ENCODE measurements at places on chromosomes 12 and 14.

DNA sequence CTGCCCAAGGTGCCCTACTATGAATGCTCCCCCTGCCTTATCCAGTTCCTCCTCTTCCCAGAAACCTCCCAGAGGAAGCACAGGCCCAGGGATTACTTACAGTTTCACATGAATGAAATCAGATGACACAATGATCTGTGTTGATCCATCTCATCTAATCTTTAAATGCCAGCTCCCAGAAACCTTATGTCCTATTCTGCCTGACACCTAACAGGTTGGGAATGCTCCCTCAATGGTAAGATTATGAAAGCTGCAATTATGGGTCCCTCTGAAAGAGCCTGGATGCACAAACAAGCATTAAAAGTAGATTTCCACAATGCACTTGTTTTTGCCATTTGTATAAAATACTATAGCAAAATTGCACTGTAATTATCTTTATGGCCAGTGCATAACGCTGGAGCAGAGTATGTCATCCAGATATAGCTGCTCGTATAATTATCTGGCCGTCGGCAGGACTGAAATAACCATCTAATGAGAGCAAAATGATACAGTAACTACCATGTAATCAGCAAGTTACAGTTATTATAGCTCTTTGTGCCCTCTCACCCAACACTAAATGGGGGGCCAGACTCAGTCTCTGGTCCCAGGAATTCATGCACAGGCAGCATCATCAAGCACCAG, 4.4 kb upstream of the ZBTB39 start:
- no peak for DNase-seq

DNA sequence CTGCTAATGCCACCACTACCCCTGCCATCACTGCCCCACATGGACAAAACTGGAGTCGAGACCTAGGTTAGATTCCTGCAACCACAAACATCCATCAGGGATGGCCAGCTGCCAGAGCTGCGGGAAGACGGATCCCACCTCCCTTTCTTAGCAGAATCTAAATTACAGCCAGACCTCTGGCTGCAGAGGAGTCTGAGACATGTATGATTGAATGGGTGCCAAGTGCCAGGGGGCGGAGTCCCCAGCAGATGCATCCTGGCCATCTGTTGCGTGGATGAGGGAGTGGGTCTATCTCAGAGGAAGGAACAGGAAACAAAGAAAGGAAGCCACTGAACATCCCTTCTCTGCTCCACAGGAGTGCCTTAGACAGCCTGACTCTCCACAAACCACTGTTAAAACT, 7.1 kb upstream of the OAS2 start:
- DNase-seq: no peak

DNA sequence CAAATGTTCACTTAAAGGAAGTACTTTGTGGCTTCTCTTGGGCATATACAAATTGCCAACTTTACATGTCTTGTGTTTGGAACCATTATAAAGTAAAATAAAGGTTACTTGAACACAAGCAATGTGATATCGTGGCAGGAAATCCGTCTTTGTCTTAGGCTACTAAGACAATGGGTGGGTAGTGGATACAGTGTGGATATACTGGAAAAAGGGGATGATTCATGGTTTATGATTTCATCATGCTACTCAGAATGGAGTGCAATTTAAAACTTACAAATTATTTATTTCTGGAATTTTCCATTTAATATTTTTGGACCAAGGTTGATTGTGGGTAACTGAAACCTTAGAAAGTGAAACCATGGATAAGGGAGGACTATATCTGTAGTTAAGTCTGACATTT, 48.4 kb downstream of the MYRFL start:
- no peak for DNase-seq

DNA sequence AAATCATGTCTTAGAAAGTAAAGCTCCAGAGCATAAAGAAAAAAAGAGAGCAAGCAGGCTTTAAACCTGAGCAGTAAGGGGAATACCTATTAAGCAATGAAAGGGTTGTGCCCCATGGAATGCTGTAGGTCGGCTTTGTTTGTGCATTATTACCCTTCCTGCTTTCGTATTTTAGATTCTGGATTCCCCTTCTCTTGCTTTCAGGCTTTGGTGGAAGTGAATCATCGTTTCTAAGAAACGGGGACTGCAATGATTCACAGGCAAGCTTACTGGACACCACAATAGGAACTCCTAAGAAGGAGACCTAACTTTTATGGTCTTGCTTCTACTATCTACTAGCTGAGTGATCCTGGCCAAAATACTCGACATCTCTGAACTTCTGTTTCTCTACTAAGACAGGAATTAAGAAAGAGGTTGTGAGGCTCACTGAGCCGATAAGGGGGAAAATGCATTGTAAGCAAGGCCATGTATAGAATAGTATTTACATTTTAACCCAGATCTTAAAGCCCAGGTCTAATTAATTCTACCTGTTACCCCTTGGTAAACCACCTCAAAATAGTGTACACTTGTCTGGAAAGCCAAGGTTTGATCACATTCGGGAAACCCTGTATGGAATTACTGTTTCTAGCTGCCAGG, 1.2 kb upstream of the BMAL2 start:
- DNase-seq: no peak

DNA sequence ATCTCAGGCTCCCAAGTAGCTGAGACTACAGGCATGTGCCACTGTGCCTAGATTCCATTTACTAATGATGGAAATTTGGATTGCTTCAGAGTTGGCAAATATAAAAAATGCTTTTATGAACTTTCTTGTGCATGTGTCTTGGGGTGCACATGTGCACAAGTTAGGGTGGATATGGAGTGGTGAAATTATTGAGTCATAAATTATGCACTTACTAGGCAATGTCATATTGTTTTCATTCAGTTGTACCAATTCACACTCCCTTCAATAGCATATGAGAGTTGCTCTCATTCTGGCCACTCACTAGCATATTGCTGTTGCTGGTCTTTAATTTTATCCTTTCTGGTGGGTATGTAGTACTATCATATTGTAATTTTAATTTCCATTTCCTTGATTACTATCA, 45.7 kb upstream of the KRAS start:
- DNase-seq: no peak

DNA sequence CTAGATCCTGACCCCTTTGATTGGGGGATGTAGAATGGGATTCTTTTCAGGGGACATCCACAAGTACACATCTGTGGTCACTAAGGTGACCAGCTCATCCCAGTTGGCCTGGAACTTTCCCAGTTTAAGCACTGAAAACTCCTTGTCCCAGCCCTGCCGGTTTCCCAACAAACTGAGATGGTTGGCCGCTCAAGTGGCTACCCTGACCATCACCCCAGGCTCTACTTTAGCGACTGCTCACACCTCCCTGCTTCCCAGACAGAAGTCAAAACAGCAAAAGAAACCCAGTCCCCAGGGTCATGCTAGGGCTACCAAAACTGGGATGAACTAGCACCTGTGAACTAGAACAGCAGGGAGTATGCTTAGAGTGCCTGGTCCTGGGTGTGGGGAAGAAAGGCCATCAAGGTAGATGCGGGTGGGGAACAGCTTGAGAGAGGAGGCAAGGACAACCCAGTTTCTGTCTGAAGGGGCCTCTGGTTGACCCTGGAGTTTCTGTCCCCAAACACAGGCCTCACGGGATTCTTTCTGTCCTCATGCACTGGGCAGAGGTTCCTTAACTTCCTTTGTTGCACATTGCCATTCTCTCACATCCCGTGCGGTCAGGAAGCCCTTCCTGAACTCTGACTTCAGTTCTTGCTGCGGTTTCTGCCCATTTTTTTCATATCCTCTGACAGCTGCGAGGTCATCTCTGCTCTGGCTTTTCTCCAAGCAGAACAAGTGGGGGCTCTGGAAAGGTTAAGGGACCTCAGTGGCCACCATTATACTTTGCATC, 1.6 kb downstream of the LTB4R start:
- DNase-seq: no peak

Measured in anterior cingulate cortex (tissue), 58 donors.